ENCODE measurements at places on chromosomes 3 and 15.

GRCh38 chr3:64484289-64484992 is 203.4 kb downstream of the ADAMTS9 start:
- peak; percentile 63 for DNase-seq

- DNase-seq: no peak
Observed at GRCh38 chr3:126512916-126513650, 4.5 kb downstream of the UROC1 start.

DNA sequence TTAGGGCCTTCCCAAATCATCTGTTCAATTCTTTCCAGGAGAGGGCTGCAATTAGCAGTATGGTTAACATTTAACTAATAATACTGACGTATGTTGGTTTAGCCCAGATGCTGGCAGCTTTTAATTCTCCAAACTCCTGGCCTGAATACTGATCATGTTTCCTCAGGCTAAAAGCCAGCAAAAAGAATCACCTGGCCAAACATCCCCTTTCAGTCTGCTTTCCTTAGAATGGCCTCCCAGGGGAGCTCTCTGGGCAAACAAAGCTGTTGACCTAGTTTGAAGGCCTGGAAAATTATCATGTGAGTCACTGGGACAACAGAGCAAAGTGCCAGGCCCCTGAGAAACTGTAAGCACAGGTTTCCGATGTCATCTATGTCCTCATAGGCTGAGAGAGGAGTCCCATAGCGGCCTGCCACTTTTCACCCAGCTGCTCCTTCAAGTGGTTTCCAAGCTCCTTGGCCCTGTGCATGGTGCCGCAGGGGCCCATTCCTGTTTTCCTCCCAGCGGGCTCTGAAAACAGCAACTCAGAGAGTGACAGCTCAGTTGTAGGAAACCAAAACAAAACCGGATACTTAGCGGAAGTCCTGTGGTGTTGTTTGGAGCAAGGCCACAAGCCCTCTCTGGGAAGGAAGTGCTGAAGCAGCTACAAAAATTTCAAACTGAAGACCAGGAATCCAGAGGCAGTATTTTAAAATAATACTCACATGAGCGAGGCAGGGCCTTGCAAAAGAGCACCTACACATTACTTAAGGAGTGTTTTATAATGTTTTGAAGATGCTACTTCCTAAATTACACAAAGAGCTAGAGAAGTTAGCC is 36.5 kb upstream of the RAB11A start:
- DNase-seq: peak; percentile 86

- peak; percentile 7 for DNase-seq
Observed at GRCh38 chr15:33292717-33293307, 18.0 kb upstream of the RYR3 start.

DNA sequence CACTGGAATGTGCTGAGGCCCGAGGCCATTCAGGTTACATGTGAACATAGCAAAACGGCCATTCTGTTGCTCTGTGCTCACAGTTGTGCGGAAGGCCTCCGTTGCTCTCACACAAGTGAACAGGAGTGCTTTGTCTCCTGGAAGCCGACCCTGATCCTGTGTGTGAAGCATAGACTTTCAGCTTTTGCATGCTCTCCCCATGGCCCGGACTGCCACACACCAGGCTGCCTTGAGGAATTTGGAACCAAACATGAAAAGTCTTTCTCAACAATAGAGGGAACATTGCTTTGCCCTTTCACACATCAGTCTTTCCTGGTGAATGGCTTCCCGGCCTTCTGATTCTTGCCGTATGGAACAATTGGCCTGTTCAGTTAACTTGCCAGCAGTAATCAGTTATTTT is 154.8 kb upstream of the LRIG1 start:
- DNase-seq: no peak

GRCh38 chr15:70494852-70495571 is 268.3 kb downstream of the UACA start:
- DNase-seq: no peak

DNA sequence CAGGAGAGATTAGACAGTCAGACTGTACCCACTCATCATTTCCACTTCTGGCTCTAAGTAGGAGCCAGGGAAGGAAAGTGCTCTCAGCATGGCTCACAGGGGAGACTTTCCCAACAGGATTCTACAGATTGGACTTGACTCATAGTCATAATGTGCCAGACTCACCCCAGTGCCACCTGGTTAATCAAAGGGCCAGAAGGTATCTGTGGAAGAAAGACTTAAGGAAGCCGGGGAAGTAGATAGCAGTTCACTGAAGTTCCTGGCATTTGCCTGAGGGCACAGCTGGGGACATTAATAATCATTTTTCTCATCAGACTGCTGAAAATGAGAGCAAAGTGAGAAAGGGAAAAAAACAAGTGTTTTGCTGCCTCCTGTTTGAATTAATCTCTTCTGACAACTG is 717.5 kb downstream of the TUSC7 start:
- no peak for DNase-seq

- DNase-seq: no peak
Observed at GRCh38 chr15:42155546-42156242, 742 bp downstream of the PLA2G4F start.

GRCh38 chr3:59885101-59885500 is 835.3 kb upstream of the CFAP20DC start:
- no peak for DNase-seq

DNA sequence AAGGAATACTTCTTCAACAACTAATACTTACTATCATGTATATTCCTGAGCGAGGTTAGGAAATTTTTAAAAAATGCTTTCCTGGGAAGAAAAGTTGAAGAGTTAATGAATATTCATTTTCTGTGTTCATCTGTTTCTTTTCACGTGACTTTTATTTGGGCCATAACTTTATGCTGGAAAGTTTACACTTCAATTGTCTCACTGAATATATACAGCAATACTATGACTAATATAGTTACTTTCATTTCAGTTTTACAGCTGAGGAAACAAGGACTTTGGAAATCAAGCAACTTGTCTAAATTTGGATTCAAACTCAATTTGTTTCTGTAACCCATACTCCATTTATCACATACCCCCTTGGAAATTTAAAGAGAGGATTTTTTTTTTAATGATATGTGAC is 894.2 kb downstream of the ROBO1 start:
- no peak for DNase-seq

GRCh38 chr3:148694116-148694515 is 3.6 kb upstream of the AGTR1 start:
- DNase-seq: no peak

- DNase-seq: no peak
Observed at GRCh38 chr3:100129941-100130340, 15.6 kb upstream of the FILIP1L start.

GRCh38 chr3:41327718-41328117 is 128.4 kb downstream of the CTNNB1 start:
- no peak for DNase-seq

DNA sequence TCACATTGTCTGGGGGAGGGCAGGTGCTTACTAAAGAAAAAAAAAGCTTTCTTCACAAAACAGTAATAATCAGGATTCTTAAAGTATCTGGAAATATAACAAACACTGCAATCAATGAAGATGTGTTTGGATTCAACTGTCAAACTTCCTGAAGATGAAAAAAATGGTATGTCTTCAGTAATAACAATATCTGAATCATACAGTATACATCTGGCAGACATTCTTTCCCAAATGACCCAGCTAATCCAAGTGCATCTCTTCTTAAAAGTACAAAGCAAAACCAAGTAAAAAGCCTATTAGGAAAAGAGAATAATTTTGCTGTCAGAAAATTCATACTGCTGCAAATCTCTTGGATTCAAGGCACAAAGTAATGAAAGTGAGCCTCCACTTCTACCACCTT is 145.0 kb upstream of the MCTP2 start:
- DNase-seq: no peak

- no peak for DNase-seq
Observed at GRCh38 chr3:187623285-187623814, 46.8 kb downstream of the SST start.

DNA sequence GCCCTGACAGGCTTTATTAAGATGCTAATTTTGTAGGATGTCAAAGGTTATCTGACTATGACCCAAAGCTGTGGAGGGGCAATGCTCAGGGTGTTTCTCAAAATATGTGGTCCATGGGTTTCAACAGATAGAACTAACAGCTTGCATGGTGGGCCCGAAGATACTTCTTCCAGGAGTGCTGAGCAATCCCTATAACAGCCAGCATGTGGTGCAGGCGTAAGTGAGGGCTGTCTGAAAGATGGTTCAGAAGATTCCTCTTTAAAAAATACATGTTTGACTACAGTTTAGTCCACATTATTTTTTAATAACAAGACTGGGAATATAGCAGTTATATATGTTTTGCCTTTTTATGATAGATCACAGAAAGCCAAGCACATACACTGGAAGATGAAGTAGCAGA is 7.6 kb downstream of the SCG3 start:
- DNase-seq: no peak

- no peak for DNase-seq
Observed at GRCh38 chr15:59174151-59174834, 32.4 kb upstream of the LDHAL6B start.

GRCh38 chr3:17841190-17841828 is 98.9 kb upstream of the TBC1D5 start:
- DNase-seq: peak; percentile 4

- no peak for DNase-seq
Observed at GRCh38 chr3:108223928-108224327, 1.7 kb upstream of the IFT57 start.

- DNase-seq: no peak
Observed at GRCh38 chr3:178267158-178267844, 268.9 kb upstream of the KCNMB2 start.

DNA sequence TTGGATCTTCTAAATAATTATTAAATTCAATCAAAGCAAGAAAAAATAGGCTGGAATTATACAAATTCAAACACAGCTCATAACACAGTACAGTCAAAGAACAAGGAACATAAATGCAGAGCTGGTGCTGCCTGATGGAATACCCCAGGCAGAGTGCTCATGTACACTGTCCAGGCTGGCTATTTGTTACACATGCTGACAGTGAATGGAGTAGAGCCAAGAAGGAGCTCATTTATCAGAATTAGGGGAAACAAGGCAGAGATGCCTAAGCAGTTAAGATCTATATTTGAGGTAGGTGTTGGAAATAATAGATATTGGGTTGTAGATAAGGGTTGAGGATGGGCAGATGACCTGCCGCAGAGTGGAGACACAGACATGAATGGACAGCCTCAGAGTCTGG is 788.2 kb upstream of the ARPP21 start:
- no peak for DNase-seq

- peak; percentile 74 for DNase-seq
Observed at GRCh38 chr3:16174389-16174788, at the start of gene GALNT15. Gene GALNT15 (plus strand): TSS chr3:16174680. CDS start chr3:16175152, 472 bp downstream.

DNA sequence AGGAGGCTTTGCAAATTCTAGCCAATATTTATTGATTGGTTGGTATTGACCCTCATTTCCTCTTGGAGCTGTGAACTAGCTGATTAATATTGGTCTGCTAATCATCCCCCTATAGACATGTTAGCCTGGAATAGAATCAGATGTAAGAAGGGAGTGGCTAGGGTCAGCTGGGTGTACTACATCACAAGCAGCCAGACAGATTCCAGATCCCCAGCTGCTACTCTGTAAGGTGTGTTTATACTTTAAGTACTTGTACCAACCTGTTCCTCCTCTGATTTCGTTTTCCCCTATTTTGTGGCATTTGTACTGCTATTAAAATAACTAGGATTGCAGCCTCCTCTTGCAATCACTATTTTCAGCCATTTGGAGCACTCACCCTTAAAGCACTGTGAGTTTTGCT is 49.9 kb downstream of the PARP15 start:
- DNase-seq: no peak

DNA sequence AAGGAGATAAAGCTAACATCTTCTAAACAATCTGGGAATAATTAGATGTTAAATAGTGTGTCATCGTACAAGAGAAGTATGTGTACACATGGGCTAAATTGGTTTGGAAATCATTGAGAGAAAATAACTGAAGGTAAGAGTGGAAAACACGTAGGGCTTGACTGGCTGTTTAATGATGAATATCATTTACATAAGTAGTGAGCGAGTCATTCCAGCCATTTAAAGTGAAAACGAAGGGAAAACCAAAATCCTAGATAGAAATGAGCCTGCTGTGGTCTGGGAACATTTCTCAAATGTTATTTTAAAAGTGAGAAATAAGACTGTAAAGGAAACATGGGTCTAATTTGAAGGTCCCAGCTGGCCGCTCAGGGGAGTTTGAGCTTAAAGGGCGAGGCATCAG is 41.9 kb upstream of the KCNMB2 start:
- DNase-seq: no peak

GRCh38 chr15:57509126-57509525 is 82.6 kb upstream of the MYZAP start:
- no peak for DNase-seq

DNA sequence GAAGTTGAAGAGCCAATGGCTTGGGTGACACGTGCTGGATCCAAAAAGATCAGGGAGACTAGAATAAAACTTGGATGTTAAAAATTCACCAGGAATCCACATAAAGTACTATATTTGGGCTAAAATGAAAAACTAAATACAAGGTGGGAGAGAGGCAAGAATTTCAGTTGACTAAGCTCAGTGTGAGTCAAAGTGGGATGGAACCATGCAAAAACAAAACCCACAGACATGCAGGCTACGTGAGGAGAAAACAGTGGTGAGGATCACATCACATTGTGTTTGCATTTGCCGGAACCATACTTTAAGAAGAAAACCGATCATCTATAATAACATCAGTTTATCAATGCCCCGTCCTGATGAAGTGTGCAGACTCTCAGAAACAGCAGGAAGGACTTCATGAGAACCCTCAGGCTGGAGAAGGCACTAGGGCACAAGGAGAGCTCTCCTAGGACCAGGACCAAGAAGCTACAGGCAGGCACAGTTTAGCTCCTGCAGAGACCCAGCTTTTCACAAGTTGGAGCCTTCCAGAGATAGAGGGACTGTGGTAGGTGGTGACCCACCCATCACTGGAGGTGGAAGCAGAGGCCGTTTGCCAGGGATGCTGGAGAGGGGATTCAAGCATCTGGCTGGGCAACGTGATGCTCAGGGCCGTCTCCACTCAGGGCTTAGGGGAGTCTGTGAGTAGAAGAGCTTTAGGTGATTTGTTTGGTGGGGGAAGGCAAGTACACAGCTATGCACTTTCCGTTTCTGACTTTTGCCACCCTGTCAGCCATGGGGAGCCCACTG is 29.0 kb upstream of the NR2E3 start:
- no peak for DNase-seq

DNA sequence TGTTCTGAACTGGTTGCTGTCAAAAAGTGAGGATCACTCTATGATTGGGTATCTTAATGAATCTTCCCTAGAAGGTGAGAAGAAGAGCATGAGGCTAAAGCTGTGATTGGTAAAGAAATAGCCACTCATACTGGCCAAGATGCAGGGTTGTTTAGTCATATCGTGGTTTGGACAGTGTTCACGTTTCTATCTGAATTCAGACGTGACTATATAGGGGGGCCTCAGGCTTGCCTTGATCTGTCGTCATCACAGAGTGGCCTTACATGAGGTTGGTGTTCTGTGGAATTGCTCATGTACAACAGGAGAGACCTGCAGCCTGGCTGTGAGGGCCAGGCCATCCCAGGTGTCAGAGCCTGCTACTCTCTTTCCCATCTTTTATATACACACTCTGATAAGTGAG is 12.4 kb downstream of the RTP2 start:
- no peak for DNase-seq

DNA sequence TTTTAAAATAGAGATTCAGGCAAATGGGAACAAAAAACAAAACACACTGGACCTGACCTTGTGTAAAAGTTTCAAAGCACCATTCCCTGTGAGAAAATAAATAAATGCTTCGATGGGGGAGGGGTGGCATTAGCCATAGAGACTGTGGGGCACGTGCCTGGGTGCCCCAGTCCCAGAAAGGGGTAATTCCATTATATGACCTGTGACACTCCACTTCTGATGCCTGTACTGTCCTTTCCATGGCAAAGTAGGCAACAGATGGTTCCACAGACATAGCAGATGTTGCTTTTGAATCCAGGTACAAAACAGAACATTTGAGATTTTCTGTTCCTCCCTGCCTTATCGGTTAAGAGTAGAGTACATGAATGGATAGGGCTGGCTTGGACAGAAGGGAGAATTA is 3.9 kb downstream of the PHLDB2 start:
- no peak for DNase-seq
